ENCODE measurements at places on chromosomes 2 and 18. TPM values are rescaled to one million over a fixed set of nuclear protein-coding genes. Genes with fewer than 3 reads are reported as not detected.

Gene MAP2
- 124 TPM for total RNA-seq

Gene GPAT2
- total RNA-seq: 3.4 TPM

Gene HDAC4
- total RNA-seq: 80.7 TPM

Gene PER2
- total RNA-seq: 18.3 TPM

Gene ZNF385B
- total RNA-seq: 2.9 TPM

Gene TXNDC2
- 0.96 TPM for total RNA-seq

Gene NAT8
- total RNA-seq: not detected

Gene MCM6
- 9.8 TPM for total RNA-seq

Gene ALPP
- total RNA-seq: not detected

Gene CPLX4
- not detected for total RNA-seq

GRCh38 chr2:12652723-12653122 lies 64.0 kb upstream of the TRIB2 start:
- H3K27ac ChIP-seq: no peak overlapping the region
- no peaks in the 10 kb centered on the region for H3K4me1 ChIP-seq
- ATAC-seq: no peak

GRCh38 chr2:216871333-216871934 lies 11.6 kb upstream of the TNP1 start:
- no peaks in the 10 kb centered on the region for H3K4me1 ChIP-seq
- H3K27me3 ChIP-seq: no peaks in the 10 kb centered on the region
- no peak overlapping the region for H3K4me3 ChIP-seq

- no peaks in the 10 kb centered on the region for H3K36me3 ChIP-seq
- H3K4me3 ChIP-seq: no peak overlapping the region
- peak; percentile 70 for ATAC-seq
Measured at GRCh38 chr2:46970334-46971288, 55.0 kb upstream of the MCFD2 start.

DNA sequence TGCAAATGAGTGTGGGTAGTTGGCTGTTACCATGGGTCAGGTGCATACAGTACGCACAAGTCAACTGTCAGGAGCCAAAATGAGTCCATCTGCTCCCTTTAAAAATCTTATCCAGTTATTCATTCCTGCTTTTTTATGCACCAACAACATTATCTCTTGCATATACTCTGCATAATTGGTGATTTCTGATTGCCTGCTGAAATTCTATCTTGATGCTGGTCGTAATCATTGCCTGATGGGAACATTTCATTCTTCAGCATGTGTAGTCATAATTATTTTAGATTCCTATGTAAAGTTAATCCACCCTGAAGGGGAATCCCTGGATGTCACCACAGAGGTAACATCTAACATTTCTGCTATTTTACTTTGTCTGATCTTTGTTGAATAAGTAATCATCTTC lies 102.2 kb upstream of the RND3 start:
- H3K36me3 ChIP-seq: no peaks in the 10 kb centered on the region
- H3K4me3 ChIP-seq: no peak overlapping the region
- no peak overlapping the region for H3K27ac ChIP-seq
- H3K4me1 ChIP-seq: peaks cover 12% of the 10 kb centered on the region
- no peaks in the 10 kb centered on the region for H3K27me3 ChIP-seq

- no peak overlapping the region for H3K4me3 ChIP-seq
- no peaks in the 10 kb centered on the region for H3K27me3 ChIP-seq
- no peaks in the 10 kb centered on the region for H3K4me1 ChIP-seq
- no peak overlapping the region for H3K27ac ChIP-seq
Measured at GRCh38 chr18:28288784-28289183, 111.9 kb upstream of the CDH2 start.

GRCh38 chr2:68253219-68254068 lies 1.1 kb upstream of the PPP3R1 start:
- H3K4me1 ChIP-seq: peaks cover 16% of the 10 kb centered on the region
- H3K36me3 ChIP-seq: no peaks in the 10 kb centered on the region
